ENCODE measurements at places on chromosomes 5 and 9.

- DNase-seq, result no peak
Measured at GRCh38 chr9:35364817-35365585, 124.9 kb upstream of the RUSC2 start.

DNA sequence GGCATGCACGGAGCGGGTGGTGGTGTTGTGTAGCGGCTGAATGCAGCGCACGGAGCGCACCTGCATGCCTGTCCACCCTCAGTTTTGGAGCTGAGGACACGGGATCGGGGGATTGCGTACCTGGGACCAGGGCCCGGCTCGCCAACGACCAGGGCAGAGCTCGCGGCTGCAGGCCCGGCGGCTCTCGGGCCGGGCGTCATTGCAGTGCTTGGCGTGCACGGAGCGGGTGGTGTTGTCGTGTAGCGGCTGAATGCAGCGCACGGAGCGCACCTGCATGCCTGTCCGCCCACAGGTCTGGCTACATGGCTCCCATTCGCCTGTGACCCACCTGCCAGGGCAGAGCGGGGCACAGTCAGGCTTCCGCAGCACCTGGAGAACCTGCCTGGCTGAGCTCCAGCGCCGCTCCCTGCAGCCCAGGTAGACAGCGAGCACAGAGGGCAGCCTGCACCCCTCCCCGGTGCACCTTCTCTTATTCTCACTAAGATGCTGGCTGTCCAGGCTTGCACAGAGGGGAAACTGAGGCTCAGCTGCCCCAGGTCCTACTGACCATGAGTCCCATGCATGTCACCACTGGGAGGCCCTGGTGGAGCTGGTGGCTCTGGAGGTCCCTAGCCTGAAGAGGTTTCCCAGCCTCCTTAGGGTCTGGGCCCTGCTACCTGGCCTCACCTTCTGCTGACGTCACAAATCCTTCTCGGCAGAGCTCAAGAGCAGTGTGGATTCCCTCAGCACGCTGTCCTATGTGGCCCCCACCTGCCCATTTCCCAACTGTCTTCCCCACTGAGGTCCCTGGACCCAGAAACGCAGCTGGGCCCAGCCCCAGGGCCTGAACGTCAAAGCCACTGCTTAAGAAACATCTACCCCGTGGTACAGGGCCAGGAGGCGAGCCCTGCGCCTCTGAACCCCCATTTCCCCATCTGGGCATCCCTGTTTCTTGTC, 64.9 kb downstream of the ZNF354C start:
- DNase-seq, result peak; percentile 5

DNA sequence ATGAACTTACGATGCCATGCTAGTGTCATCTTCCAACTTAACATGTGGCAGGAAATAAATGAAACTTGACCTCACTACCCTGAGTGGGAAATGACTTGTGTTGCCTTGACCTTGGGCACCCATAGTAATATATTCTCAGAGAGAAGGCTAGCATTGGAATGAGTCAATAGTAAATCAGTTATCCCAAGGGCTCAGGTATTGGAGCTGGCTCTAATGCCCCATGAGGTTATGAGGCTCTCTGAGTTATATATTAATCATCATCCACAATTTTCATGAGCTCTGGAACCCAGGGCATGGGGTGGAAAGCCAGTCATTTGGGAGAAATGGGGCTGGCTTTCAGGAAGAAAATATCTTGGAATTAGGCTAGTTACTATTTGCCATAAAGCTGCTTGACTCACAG, 42.4 kb upstream of the SMIM32 start:
- no peak for DNase-seq

DNA sequence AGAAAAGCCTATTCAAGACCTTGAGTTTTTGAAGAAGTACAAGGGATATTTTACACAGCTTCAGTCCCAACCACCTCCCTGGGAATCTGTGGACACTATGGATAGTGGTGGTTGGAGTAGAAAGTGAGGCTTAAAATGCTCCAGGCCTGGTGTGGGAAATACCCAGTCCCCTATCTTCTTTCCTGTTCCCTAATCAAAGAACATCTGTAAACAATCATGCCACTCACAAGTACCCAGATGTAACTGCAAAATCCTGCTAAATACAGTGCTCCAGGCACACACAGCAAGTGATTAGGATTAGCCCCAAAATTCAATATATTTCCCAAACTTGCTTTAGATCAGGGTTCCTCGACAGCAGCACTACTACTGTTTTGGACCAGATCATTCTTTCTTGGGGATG, 46.0 kb upstream of the TMEM215 start:
- no peak for DNase-seq

DNA sequence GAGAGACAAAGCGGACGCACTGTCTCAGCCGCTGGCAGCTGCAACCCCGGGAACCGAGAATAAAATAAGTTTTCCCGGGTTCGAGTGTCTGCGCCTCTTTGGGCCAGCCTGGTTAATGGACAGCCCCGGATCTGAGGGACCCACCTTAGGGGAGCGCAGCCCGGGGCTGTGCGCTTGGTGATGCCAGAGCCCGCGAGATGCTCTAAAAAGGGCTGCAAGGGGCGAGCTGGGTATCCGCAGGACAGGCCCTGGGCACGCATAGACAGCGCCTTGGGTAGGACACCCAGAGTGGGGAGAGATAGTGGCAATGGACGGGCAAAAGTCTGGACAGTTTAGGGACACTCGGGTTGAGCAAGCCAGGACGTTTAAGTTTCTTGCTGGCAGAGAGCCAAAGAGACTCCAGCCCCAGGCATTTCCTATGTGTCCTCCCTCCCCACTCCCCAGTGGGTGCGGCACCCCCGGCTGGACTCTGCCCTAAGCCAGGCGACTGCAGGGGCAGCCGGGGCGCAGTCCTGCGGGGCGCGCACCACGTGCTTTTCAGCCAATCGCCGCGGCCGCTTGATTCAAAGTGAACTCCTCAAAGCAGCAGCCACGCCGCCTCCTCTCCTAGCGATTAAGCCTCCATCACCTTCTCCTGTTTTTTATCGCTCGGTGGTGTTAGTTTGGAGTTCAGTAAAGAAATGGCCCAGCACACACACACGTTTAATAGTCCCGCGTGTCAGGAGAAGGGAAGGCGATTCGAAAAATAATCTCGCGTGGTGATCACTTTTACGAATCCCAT, 616 bp upstream of the ENC1 start:
- peak; percentile 83 for DNase-seq

- no peak for DNase-seq
Measured at GRCh38 chr5:5617024-5617423, 194.5 kb downstream of the ICE1 start.

DNA sequence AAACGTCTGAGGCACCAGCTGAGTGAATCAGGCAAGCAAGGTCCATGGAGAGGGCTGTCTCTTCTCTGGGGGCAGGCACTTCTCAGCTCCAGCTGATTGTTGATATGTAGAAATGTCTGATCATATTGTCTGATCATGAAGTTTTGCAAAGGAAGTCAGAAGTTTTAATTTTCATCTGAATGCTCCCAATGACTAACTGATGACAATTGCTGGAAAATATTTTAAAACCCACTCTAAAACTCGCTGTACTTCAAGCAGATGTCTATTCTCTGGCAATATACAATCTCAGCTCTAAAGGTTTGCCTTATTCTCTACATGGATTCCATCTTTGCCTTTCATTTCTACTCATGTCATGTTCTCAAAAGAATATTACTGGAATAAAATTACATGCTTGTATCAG, 12.7 kb downstream of the PLK2 start:
- DNase-seq, result no peak

GRCh38 chr9:121271368-121272341, 3.7 kb downstream of the GSN start:
- no peak for DNase-seq

- no peak for DNase-seq
Measured at GRCh38 chr5:78162253-78162862, 132.1 kb downstream of the AP3B1 start.

DNA sequence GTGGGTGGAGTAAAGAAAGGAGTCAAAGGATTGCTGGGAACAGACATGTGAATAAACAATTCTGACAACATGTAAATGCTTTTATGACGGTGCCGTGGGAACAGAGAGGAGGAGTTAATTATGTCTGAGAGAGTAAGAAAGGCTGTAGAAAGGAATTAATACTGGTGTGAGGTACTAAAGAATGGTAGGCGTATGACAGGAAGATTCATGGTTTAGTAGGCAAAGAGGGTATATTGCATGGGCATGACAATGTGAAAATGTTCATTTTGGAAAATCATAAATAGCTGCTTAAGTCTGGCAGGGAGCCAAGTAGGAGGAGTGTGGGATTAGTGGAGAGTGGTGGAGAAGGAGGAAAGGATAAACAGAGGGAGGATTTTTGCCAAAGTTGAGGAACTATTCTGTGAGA, 19.7 kb downstream of the NAA35 start:
- DNase-seq, result no peak

DNA sequence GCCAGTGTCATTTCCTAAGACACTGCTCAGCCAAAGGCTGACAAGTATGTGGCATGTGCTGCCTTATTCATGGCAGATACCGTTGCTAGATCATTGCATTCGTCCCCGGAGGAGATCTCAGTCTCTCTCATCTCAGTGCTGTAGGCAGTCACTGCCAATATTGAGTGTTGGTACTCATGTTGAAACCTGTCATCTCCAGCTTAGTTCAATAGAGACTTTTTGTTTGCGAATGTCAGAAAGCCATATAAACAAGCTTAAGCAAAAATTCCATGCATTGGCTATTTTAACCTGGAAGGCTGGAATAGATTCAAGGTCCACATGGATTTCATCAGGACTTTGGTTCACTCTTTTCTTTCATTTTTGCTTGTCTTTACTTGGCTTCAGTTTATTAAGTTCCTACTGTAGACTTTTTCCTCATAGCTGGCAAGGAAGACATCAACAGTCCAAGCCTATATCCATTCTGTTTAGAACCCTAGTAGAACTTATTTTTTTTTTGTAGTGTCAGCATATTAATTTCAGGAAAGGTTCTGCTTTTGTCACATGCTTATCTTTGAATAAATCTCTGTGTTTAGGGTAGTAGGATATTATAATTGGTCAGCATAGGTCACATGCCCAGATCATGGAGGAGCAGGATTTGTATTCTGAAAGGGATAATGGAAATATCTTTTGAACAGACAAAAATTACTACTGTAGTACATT, 66.8 kb downstream of the FCHO2 start:
- DNase-seq, result no peak

DNA sequence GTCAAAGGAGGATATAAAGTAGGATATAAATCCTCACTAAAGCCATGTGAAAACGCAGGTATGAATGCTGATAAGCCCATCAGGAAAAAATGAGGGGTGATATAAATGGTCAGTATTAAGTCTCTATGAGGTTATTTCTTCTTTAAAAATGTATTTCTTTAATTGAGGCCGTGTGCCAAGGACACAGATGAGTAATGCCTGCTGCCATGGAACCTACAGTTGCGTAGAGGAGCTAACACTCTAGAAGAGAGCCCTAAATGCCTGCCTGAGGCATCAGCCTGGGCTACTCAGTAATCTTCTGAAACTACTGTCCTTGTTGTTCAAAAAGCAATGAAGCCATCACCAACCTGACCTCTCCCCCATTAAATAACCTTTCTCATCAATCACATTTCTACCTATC, 84.9 kb downstream of the KLHL3 start:
- DNase-seq, result no peak

GRCh38 chr5:55665065-55665464, 47.1 kb downstream of the SLC38A9 start:
- no peak for DNase-seq

GRCh38 chr9:128972956-128973355, 25.5 kb downstream of the NUP188 start:
- DNase-seq, result no peak

DNA sequence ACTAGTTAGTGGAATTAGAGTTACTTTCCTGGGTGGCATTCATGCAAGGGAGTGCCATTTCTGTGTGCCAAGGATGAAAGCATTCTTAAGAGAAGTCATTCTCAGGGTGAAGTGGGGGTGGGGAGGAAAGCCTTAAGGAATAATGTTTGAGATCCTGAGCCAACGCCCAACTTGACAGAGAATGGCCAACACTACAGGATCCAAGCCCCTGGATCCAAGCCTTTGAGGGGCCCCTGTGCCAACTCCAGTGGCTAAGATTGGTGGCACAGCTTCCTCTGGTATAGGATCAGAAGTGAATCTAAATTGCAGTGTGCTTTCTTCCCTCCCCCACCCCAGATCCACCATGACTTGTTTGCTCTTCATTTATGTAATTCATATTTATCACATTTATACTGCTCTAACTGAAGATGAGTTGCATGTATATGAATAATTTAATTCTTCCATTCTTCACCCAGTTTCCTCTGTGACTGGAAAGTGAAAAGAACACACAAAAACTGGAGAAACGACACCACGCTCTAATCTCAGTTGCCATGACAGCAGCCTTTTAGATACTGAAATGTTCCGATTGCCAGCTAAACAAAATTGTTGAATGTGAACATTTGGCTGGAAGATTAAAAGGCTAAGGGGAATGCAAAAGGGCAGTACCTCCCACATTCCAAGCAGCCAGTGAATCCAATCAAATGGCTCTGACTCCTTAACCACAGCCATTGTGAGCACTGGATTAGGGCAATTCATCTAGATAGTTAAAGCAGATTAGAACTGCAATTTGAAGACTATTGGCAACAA, 4.5 kb downstream of the ZNF608 start:
- peak; percentile 79 for DNase-seq

GRCh38 chr5:6759401-6759800, 46.2 kb downstream of the TENT4A start:
- no peak for DNase-seq

GRCh38 chr9:105881021-105881420, 186.7 kb downstream of the TMEM38B start:
- DNase-seq, result no peak

DNA sequence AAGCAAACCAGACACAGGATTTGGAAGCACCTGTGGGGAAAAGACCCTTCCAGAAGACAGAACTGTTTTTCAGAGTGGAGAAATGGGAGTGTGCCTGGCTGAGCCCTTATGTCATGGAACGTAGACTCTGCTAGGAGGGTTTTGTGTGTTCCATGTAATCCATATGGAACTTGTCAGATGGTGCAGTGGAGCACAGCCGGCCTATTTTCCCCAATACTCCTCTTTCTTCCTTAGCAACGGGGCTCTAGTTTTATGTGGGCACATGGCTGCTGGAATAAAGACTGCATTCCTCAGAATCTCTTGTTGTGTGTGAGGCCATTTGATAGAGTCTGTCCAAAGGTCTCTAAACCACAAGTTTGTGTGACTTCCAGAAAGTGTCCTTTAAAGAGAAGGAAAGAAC, 284.0 kb downstream of the DRD1 start:
- no peak for DNase-seq

DNA sequence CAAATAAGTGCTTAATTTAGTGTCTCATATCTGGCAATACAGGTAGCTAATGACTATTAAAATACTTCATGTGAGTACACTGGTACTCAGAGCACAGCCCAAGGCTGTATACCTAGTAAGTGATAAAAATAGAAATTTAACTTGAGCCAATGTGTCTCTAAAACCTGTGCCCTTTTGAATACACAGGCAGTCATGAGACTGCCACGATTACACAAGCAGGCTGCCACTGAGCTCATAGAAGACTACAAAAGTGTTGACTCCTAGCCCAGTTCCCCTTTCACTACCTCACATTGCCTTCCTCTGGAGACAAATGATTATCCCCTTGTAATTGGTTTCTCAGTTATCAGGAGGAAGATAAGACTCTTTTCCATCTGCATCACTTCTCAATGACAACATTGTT, 66.3 kb upstream of the PAPPA start:
- DNase-seq, result peak; percentile 24

DNA sequence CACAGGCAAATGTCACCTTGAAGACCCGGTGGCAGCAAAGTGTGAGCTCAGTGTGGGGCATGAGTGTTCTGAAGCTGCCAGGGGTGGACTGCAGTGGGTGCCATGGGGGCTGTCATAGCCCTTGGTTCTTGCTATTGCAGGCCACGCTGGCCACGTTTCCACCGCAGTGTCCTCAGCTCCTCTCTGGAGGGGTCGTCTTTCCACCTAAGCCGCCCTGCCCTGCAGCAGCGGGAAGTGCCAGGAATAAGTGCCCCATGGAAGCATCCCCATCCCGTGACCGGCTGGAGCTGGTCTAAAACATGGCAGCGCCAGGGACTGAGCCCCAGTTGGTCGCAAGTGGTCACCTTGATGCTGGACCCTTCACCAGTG, 6.9 kb downstream of the OBP2B start:
- no peak for DNase-seq
